Gastroesophageal sphincter (tissue), 4 donors: ENCODE measurements at places on chromosomes 1 and 21. TPM values are rescaled to one million over a fixed set of nuclear protein-coding genes. Genes with fewer than 3 reads are reported as not detected.

Gene TMEM51
- total RNA-seq = 12.6 TPM

- ATAC-seq = peak; percentile 23
Measured at GRCh38 chr21:45455674-45456583, 51.0 kb downstream of the COL18A1 start.

DNA sequence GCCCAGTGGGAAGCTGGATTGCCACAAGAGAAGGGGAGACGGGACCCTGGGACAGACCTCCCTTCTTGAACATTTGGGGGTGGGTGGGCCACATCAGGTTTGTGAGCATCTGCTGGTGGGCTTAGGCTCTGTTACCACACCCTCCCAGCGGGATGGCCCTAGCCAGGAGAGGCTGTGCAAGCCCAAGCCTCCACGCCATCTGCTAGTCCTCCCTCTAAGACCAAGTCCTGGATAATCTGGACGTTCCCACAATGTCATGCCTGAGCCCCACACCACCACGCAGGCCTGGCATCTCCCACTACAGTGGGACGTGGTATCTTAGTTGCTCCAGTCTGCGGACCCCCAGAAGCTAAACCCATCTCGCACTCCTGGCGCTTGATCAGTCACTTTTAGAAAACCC is 3.7 kb upstream of the IBA57 start:
- no peak for ATAC-seq

Gene HSPG2
- total RNA-seq = 387 TPM

DNA sequence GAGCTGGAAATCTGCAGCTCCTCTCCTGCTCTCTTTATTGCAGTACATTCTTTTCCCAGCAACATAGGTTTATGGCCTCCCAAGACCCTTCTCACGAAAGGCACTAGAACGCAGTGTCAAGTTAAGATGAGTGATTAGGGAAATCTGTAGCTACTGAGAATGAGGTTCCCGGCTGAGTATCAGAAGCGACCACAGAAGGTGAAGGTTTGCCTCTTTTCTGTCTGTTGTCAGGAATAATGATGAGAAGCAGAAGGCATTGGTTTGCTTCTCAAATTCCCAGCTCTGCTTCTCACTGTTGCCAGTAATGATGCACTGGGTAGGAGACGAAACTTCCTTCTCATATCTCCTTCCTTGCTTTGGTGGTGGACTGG is 128.4 kb downstream of the NTMT2 start:
- no peak for ATAC-seq

Gene HPDL
- total RNA-seq = 0.35 TPM

DNA sequence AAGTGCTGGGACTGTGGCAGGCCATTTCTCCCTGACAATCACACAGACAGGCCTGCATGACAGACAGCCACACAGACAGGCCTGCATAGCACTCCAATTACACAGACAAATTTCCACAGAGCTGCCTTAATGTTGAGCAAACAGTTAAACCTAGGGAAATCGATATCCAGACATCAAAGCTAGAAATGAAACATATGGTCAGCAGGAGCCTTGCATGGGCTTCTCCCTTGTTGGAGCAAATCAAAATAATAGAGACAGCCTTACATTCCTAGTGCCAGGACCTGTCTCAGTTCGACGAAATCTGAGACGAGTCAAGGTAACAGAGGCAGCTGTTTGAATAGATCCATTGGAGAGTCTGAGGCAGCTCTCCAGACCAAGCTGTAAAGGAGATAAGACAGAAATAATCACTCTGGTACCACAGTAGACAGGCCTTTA is 42.4 kb downstream of the OLFML3 start:
- ATAC-seq = no peak

Gene PLEKHA6
- 12.9 TPM for total RNA-seq

Gene MEAF6
- 129 TPM for total RNA-seq

GRCh38 chr1:216562383-216562782 is 139.1 kb upstream of the USH2A start:
- ATAC-seq = no peak

DNA sequence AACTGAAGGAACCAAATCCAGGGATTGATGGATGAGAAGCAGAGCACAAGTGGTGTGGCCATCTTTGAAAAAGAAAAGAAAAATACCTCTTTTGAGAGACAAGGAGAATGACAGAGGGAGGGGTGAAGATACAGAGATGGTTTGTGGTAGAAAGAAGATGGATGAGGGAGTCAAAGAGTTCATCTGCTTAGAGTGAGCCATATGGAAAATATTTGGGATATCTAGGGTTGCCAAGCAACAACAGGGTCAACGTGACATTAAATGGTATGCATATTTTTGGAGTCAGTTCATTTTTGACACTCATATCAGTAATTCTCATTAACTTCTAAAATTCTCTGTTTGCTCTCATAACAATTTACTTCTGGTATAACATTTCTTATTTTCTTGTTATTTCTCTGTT is 50.7 kb downstream of the MACF1 start:
- ATAC-seq = no peak

Gene C1orf94
- total RNA-seq = not detected

Gene TNNT2
- 0.47 TPM for total RNA-seq

Gene PDC
- not detected for total RNA-seq

DNA sequence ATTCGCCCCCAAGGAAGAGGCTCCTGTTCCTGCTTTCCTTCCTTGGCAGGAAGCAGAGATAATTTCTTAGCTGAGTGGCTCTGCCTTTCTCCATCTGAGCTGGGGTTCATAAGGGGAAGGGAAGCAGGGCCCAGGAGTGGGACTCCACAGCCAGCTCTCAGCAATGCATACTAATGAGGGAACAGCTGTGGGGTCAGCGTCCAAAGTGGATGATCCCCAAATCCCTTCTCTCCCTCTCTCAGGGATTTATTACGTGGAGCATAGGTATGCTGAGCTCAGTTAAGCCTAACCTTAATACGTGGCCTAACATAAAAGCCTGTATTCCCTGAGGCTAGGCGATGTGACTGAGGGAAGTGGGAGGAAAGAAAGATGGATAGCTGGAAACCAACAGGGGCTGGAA is 87.3 kb upstream of the CTTNBP2NL start:
- ATAC-seq = no peak

DNA sequence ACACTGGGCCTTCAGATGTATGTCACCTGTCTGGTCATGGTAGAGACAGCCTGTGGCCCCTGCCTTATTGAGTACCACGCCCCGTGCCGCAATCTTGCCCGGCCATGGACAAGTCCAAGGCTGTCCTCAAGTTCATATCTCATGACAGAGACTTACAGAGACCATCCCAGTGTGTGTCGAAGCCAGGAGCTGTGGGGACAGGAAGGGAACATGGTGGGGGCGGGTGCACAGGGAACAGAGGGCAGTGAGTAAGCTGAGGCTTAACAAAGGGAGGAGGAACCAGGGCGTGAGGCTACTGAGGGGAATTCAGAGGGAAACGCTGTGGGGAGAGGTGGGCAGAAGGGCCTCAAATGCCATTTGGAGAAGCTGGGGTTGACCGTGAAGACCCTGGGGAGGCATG is 75.8 kb downstream of the ALPL start:
- no peak for ATAC-seq

- ATAC-seq = no peak
Measured at GRCh38 chr21:24097181-24097580, 1510.1 kb downstream of the MRPL39 start.

Gene ATP1A2
- total RNA-seq = 127 TPM

DNA sequence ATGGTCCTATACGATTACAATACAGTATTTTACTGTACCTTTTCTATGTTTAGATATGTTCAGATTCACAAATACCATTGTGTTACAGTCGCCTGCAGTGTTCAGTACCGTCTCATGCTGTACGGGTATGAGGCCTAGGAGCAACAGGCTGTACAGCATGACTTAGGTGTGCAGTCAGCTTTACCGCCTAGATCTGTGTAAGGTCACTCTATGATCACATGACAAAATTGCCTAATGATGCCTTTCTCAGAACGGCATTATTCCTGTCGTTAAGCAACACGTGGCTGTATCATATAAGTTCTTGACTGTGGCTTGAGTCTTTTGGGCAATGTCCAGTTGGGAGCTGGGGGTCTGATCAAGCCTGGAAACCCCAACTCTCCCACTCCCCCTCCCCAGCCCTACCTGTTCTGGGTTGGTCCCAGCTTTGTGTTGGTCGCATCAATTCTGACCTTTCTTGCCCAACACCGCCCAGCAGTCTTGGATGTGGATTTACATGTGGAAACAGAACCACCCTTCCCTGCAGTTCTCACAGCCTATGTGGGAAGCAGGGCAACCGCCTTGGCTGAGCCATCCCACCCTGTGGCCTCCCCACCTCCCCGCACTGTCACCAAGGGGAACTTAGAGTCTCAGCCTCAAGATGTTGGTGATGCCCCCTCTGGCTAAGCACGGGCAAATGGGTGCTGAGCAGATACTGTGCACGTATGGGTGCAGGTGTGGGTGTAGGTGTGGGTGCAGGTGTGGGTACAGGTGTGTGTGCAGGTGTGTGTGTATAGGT is 80.2 kb upstream of the ACTL8 start:
- no peak for ATAC-seq

DNA sequence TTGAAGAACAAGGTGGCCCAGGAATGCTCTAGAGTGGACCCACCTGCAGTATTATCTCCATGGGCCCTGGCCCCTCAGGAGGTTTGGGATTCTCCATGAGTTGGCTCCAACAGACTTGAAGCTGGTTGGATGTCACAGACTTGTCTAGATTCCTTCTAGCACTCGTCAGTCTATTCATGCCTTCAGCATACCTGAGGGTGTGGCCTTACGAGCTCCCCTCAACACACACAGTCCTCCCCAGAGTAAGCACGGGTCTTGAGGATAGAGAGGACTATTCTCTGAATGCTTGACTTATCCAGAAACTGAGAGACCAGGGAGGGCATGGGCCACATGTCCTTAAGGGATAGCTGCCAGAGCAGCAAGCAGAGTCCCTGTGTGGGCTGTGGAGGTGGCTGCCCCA is 45.9 kb upstream of the COL6A1 start:
- no peak for ATAC-seq

- ATAC-seq = peak; percentile 40
Measured at GRCh38 chr1:192579010-192579738, 3.6 kb downstream of the RGS1 start.

Gene ARHGEF11
- 33.3 TPM for total RNA-seq

GRCh38 chr1:9086045-9086444 is 16.6 kb upstream of the SLC2A5 start:
- ATAC-seq = no peak

DNA sequence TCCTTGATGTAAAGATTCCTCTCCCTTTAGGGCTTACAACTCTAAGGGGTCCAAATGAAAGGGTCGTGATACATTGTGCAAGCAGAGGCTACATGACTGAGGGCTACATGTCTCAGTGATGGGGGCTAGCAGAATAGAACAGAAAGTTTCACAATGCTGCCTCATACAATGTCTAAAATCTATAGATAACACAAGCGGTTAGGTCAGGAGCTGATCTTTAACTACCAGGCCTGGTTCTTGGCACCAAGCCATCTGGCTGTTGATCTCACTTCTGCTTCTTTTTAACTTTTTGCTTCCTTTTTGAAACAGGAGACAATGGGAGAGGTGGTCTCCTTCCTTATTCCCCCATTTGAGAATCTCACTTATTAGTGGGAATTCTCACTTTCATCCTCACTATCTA is 710.2 kb downstream of the AMY1C start:
- ATAC-seq = no peak

DNA sequence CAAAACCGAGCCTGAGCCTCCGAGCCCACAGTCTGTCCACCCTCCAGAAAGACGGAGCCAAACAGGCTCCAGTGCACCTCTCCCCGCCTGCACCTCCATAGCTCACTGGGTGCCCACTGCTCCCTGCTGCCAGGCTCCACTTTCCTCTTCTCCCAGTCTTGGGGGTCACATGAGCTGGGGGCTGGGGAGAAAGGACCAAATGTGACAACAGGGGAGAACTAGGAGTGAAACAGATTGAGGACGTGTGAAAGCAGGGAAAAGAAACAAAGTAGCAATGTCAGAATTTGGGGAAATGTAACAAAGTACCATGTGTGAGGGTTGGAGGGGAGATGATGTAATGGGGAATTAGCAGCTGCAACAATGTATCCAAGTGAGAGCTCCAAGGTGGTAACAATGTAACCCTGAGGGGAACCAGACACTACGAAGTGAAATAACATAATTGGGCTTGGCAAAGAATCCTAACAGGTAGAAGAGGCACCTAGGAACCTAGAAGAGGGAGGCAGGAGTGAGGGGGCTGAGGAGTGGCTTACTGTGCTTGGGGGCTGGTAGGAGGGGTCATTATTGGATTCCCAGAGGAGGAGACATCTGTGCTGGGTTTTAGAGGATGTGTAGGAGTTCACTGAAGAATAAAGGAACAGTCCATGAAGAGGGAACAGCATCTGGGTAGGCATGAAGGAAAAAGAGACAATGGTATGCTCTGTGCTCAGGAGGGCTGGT is 12.5 kb downstream of the SDC3 start:
- no peak for ATAC-seq

GRCh38 chr1:28269529-28269928 is 10.2 kb downstream of the SESN2 start:
- ATAC-seq = no peak

DNA sequence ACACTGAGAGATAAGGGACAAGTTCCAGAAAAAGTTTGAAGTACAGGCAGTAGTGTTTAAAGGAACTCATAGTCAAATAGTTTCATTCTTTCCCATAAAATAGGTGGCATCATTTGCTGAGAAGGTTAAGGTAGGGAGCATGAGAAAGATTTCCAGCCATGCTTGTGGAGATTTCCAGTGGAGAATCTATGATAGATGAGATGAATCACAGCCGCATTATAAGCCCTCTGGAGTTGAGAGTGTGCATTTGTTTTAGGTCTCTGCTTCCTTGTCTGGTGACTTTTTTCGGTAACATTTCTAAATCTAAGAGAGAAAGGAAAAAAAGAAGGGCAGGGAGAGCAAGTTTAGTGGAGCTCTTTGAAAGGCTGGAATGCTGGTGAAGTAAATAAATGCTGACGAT is 108.7 kb downstream of the DISP1 start:
- no peak for ATAC-seq

Gene S100A6
- total RNA-seq = 619 TPM

DNA sequence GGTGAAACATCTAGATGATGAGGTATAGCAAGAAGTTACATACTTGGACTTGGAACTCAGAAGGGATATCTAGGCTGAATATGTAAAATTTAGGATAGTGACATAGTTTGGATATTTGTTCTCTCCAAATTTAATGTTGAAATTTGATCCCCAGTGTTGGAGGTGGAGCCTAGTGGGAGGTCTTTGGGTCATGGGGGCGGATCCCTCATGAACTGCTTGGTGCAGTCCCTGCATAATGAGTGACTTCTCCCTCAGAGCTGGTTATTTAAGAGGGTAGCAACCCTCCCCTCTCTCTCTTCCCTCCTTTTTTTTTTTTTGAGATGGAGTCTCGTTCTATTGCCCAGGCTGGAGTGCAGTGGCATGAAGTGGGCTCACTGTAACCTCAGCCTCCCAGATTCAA is 15.5 kb downstream of the ST3GAL3 start:
- no peak for ATAC-seq

- ATAC-seq = no peak
Measured at GRCh38 chr1:53298045-53298637, 29.7 kb downstream of the LRP8 start.

Gene PEX10
- total RNA-seq = 23.7 TPM
